ENCODE measurements at places on chromosomes 5 and 9. TPM values are rescaled to one million over a fixed set of nuclear protein-coding genes. Genes with fewer than 3 reads are reported as not detected.
A peak's percentile ranks its signal among the peaks of the same experiment; 100 is the strongest.

DNA sequence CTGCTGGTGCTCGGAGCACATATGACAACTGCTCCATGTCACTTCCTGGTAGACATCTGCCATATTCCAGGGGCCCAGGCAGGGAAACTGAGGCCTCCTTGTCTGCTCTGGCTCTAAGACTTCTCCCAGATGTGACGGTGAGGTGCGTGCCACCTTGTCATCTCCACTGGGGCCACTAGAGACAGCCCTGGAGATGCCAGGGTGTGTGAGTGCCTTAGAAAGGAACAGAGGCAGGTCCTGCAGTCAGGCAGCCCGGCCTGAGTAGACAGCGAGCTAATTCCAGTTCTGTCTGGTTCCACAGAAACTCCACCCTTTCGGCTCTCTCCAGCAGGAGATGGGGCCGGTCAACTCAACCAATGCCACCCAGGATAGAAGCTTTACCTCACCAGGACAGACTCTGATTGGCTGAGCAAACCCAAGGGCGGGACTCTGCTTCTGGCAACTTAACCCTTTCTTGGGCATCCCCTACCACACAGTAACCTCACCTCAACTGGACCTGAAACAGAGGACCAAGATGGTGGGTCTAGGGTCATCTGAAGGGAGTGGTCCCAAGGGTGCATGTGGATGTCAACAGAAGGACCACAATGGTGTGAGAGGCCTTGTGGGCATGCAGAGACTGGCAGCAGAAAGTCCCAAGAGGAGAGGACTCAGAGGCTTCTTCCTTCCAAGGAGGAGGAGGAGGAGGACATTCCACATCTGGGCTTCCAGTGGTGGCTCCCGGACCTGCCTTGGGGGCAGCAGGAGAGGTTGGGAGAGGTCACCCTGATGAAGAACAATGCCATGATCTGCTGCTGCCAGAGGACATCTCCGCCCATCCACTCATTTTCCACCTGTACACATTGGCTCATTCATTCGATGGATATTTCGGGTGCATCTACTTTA is 77.7 kb downstream of the RGS3 start:
- no peak for DNase-seq

GRCh38 chr5:7925961-7926695 is 57.2 kb downstream of the MTRR start:
- DNase-seq = no peak

DNA sequence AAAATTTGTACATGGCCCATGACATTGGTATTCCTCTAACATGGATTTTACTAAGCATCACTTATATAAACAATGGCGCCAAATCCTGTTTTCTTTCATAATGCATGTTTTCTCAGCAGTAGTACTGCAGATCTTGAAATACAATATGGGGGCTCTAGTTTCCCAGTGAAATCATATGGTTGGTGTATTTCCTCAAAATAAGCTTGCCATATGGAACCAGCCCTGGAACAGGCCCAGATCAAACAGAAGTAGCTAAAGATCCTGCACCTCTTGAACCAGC is 163.9 kb downstream of the ZNF608 start:
- no peak for DNase-seq

DNA sequence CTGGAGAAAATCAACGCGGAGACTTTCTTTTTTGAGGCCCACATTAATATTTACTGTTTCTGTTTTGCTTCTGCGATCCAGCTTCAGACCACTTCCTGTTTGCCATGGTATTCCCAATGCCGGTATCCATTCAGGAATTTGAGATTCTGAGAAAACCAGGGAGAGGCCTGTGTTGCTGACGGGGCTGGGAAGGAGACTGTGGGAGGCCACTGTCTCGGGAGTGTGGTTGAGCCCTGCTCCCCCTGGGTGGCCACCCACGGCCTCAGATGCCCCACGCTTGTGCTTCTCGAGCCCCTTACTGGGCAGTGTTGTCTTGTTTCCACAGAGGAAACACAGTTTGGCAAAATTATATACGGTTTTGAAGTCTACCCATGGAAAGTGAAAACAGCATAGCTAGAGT is 403.6 kb upstream of the IRX2 start:
- no peak for DNase-seq

DNA sequence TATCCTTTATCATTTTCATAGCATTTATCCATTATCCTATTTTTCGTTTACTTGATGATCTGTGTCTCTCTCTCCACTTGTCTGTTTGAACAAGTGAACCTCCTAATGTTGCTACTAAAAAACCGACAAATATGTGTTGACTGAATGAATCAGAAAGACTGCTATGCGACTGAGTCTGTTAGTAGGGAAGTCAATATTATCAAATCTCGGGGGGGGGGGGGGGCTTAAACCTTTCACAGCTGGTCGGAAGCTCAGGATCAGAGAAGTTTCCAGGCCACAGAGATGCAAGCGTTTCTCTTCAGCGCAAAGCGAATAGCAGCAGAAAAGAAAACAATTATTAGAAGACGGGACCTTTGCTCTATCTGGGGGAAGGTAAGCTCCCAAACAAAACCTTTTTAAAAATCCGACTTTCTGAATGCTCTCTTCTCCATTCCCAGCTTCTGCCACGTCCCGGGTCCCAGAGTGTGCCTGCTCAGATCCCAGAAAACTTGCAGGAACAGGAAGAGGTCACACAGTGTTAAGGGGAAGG is 412 bp downstream of the RIOK2 start:
- no peak for DNase-seq

DNA sequence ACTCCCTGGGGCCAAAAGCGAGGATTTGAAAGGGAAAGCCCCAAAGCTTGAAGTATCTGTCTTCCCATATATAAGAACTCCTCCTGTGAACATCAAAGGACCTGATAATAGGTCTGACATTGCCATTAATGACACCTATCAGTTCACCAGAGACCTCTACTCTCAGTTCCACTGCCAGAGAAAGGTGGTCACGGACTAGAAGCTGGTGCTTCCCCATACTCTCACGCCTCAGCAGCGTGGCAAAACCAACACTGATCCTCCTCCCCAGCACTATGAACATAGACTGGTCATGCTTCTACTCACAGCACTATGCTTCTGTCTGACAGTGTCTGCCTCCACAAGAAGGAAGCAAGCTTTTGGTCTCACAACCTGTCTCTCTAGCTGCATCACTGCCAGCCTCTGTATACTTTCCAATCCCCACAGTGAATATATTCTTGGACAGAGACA is 37.9 kb downstream of the NRG2 start:
- DNase-seq = no peak

DNA sequence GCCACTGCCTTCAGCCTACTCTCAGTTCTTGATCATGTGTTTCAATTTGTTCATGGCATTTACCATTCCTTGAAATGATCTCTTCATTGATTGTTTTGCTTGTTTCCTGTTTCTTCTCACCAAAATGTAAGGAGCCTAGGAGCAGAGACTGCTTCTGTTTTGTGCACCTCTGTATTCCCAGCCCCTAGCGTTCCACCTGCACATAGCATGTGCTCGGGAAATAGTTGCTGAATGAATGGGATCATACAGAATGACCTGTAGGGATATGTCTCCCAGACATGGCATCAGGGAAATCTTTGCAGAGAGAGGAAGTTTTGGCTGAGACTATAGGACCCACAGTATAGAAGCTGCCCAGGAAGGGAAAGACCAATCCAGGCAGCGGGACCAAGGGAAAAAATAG is 6.2 kb upstream of the CERCAM start:
- DNase-seq = no peak

- peak; percentile 31 for DNase-seq
Observed at GRCh38 chr9:88578121-88579049, 43.4 kb downstream of the NXNL2 start.

DNA sequence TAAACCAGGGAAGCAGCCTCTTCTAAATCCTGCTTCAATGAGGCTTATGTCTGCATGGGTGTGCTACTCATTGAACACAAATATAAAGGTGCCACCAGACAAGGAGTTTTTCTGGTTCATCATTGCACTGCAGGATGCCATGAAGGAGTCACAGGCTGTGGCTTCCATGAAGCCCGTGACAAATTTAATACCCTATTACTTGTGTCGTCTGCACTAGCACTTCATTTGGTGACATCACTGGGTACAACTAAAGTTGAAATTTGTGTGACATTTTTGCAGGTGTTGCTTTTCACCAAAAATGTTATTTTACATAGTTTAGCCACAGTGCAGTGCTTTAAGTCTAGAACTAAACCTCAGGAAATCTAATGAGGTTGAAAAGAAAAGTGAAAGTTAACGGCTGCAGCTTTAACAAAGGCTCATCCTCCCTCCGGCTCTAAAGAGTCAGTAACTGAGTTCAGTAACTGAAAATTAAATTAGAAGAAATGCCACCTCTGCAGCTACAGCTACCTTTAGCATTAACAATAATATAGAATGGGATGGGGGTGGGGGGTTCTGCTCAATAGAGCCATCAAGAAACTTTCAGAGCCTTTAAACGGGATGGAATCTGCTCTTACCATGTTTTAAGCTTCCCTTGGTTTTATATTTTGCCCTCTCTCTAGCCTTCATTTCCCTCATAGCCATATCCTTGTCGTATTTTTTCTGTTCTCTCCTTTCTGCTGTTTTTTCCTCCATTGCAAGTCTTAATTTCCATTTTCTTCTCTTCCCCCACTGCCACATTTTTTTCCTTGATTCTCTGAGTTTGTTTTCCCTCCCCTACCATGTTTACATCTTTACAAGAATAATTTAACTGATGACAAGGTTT is 233.8 kb upstream of the TMEM161B start:
- DNase-seq = no peak

GRCh38 chr5:38753776-38754175 is 92.0 kb upstream of the OSMR start:
- no peak for DNase-seq

GRCh38 chr5:69046375-69046957 is 47.3 kb upstream of the SLC30A5 start:
- DNase-seq = no peak

GRCh38 chr9:121133104-121133816 is 58.5 kb downstream of the CNTRL start:
- no peak for DNase-seq

GRCh38 chr5:179326122-179326927 is 18.9 kb downstream of the ADAMTS2 start:
- DNase-seq = peak; percentile 55

DNA sequence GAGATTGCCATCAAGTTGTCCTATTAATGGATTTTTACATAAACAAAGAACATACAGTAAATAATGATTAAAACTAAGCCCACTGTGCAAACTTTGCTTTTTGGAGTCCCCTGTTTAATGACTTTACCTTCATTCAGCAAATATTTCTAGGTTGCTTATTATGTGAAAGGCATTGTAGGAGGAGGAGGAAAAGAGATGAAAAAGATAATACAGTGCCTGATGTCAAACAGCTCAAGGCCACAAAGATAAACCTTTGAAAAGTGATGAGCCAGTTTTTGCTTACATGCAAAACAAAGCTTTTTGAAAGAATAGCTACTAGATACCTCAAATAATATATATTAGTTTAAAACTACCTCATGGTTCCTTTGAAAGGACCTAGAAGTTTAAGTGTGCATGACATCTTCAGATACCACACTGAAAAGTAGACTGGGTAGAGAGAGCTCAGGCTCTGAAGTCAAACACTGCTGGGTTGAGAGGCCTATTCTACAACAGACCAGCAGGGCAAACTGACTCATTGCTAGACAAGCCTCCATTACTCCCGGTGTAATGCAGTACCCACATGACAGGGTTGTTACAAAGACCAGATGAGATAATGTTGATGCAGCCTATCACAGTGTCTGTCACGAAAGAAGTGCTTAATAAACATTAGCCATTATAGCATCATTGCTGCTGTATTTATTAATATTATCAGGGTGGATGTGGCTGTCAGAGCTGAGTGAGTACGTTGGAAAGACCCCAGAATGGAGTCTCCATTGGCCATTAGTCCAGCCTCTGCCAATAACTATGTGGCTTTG is 11.8 kb downstream of the DEPDC1B start:
- DNase-seq = no peak

DNA sequence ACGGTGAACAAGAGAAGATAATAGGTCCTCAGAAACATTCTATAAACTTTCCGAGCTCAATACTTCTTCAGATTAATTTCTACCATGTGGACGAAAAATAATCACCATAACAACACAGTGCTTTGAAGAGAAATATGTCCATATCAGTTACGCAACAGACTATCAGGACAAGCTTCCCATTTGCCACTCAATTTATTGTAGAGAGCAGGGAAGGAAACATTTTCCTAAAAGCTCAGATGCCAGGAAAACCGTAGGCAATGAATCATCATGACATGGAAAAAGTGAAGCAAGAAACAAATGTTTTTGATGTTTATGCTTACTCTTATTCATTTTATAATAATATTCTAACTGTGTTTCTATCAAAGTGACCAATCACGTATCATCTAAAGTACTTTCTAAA is 87.6 kb downstream of the S1PR3 start:
- DNase-seq = no peak

- no peak for DNase-seq
Observed at GRCh38 chr5:135598691-135599395, 20.1 kb upstream of the CXCL14 start.

GRCh38 chr5:173671121-173671949 is 54.9 kb upstream of the BOD1 start:
- no peak for DNase-seq

GRCh38 chr5:8730194-8730593 is 815.7 kb downstream of the SEMA5A start:
- DNase-seq = no peak

DNA sequence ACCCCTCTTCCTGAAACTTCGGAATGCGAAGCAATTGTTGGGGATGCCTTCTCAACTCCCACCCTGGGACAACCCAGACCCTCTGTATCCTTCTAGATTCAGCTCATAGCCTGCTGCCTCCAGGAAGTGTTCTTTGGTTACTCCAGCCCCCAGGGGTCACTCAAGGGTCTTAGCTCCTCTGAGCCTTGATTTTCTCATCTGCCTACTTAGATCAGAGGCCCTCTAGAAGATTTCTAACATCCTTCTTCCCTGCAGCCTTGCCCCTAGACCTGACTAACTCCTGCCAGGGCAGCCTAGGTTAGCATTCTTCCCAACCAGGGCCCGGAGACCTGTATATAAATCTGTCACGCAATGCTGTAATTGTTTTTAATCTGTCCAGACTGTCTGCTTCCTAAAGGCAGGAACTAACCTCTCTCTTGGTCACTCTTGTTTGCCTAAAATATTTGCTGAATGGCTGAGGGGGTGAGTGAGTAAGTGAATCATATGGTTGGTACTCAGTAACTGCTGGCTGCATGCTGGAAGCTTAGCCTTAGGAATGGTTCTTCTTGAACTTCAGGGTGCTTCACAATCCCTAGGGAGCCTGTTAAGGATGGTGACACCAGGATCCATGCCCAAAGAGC is 8.2 kb downstream of the GALNT10 start:
- no peak for DNase-seq

- no peak for DNase-seq
Observed at GRCh38 chr9:89658931-89659330, 54.1 kb downstream of the GADD45G start.

Gene BAAT
- polyA plus RNA-seq = 0.06 TPM

Gene PCDHB16
- 2.4 TPM for polyA plus RNA-seq

Gene ACOT12
- 0.05 TPM for polyA plus RNA-seq

Gene NR5A1
- not detected for polyA plus RNA-seq

Gene OTP
- polyA plus RNA-seq = not detected

Gene PCDHGB6
- 5.0 TPM for polyA plus RNA-seq

Gene TMEM8B
- polyA plus RNA-seq = 23.8 TPM

Gene PDE8B
- 2.4 TPM for polyA plus RNA-seq

All from urinary bladder (tissue), 4 donors.